Frontal cortex (tissue), 4 donors: ENCODE measurements at places on chromosomes 11 and 22.

GRCh38 chr11:70078781-70079616, 882 bp downstream of the ANO1 start:
- no peak for DNase-seq

- DNase-seq = no peak
Measured at GRCh38 chr22:19996694-19997384, 19.8 kb downstream of the ARVCF start.

GRCh38 chr11:61917334-61918109, at the start of gene RAB3IL1:
RAB3IL1 (minus strand) TSS chr11:61917566; CDS start chr11:61917367, 199 bp downstream.
- peak; percentile 96 for DNase-seq

- no peak for DNase-seq
Measured at GRCh38 chr11:45856044-45856468, 8.8 kb downstream of the CRY2 start.

GRCh38 chr22:37225481-37225880, 13.2 kb upstream of the SSTR3 start:
- DNase-seq = no peak
